ENCODE measurements at places on chromosomes 2 and 18.

- no peak for DNase-seq
These were observed 347.6 kb downstream of the CYRIA start for GRCh38 chr2:16318051-16318450.

GRCh38 chr2:238653431-238654109 is 194.3 kb upstream of the TWIST2 start:
- DNase-seq: no peak

- no peak for DNase-seq
These were observed 65.4 kb downstream of the ZCCHC2 start for GRCh38 chr18:62588217-62588616.

- no peak for DNase-seq
These were observed 35.4 kb upstream of the COL6A3 start for GRCh38 chr2:237449193-237449881.

DNA sequence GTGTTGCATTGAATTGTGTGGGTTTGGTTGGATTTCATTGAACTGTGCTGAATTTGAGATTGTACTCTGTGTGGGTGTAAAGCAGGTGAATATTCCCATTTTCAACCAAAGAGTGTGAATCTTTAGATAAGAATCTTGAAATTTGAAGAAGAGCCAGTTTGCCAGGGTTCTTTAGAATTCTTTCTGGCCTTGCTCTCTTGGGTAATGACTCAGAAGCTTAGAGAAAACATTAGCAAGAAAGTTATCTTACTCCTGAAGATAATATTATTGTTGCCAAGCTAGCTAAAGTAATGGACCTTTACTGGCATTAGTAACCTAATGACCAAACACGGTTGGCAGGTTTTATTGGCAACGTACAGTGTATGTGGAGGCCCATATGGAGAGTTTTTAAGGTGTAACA is 46.4 kb upstream of the SIX3 start:
- no peak for DNase-seq
